ENCODE measurements at places on chromosomes 4 and X. TPM values are rescaled to one million over a fixed set of nuclear protein-coding genes. Genes with fewer than 3 reads are reported as not detected.
A peak's percentile ranks its signal among the peaks of the same experiment; 100 is the strongest.

The ODAM gene
- not detected for total RNA-seq

The RGN gene
- total RNA-seq = 0.20 TPM

The OPRPN gene
- total RNA-seq = not detected

The FGB gene
- 0.52 TPM for total RNA-seq

DNA sequence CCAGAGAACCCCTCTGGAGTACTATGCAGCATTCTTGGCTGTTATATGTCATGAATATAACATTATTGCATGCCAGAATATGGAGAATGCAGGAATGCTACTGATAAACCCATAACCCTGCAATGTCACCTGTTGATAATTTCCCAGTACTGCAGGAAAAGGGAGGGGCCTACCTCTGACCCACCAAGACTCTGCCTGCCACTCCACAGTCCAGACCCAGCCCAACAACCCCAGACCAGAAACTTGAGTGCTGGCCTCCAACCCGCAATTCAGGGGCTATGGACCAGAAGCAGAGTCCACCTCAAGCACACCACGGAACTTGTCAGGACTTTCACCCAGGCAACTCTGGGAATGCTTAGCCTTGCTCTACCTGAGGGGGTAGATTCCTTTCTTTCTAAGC is 92.9 kb upstream of the WDR44 start:
- no peak for ATAC-seq

- ATAC-seq = peak; percentile 80
Measured at GRCh38 chr4:13706120-13706519, 78.6 kb upstream of the BOD1L1 start.

GRCh38 chr4:127250577-127250976 is 382.2 kb upstream of the INTU start:
- no peak for ATAC-seq

GRCh38 chr4:17939054-17939453 is 82.5 kb downstream of the LCORL start:
- ATAC-seq = no peak

DNA sequence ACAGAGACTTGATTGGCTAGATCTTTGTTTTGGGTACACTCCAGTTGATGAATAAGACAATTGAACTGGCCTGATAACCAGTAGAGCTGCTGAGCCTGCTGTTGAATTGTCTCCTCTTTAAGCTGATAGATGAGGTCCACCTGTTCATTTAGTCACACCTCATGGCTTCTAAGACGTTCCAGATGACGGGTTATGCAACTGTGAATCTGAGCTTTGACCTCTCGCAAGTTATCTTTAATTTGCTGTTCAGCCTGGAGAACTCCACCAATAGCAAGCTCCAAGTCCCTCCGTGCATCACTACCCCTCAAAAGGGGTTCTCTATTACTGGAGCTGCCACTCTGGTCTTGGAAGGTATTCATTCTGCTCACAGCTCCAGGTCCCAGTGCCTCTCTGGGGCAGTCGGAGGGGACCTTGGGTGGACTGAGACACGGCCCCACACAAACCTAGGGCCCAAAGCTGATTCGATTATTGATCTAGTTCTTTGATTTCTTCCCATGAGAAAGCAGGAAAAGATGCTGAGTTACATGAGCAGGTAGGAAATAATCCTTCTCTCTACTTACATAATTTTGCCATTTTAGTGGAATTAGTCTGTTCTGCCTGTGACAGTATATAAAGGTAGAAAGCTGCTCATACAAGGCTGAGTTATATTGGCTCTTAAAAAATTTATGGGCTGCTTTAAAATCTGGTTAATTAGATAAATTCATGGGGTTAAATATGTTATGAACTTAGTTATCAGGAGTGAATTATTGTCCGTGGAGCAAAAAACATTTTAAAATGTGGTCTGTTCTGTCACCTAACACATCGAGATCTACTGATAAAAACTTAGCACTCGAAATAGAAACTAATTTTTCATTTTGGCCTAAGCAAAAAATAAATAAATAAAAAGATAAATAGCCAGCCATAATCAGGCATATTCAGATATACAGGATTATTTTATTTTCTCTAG is 6.8 kb downstream of the MMAA start:
- ATAC-seq = no peak

GRCh38 chr4:80265571-80266252 is 752 bp upstream of the FGF5 start:
- no peak for ATAC-seq

- no peak for ATAC-seq
Measured at GRCh38 chr4:140349816-140350215, 23.6 kb upstream of the SCOC start.

DNA sequence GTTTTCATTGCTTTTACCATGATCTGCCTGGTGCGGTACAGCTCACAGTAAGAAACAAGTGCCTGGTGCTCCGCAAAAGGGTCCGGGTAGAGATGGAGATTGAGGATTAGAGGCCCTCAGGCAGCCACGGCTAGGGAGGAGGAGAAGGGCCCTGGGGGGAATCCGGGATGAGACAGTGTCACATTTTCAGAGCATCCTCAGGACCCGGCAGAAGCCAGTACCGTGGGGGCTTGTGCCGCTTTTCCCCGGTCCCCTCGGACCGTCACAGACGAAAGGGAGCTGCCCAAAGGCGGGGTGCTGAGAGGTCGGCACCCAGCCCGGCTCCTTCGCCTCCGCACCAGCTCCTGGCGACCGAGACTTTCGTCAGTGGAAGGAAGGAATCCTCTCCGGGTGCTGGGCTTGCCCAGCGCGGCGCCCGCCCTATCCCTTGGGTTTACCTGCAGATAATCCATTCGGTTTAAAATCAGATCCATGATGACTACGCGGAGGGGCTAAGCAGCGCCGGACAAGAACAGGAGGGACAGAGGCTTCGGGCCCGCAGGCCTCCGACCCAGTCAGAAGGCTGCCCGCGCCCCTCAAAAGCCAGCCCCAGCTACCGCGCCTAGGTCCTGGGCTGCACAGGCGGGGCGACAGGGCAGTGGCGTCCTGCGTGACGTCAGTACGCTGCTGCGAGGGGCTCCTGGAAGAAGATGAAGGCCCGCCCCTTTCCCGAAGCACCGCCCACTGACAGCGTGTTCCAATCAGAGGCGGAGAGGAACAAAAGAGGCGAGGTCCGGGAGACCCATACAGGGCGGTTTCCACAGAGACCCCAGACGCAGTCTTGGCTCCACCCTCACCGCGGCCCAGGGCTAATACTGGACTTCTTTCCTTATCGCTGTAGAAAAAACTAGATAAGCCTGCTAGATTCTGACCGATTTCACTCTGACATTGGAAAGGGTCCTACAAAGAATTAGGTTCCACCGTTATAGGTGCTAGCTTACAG is at the start of gene BBS7:
Gene BBS7 (minus strand): TSS at position 634 of the 982 bp plus-strand sequence. CDS start 161 bp downstream, at position 473.
- ATAC-seq = peak; percentile 100

DNA sequence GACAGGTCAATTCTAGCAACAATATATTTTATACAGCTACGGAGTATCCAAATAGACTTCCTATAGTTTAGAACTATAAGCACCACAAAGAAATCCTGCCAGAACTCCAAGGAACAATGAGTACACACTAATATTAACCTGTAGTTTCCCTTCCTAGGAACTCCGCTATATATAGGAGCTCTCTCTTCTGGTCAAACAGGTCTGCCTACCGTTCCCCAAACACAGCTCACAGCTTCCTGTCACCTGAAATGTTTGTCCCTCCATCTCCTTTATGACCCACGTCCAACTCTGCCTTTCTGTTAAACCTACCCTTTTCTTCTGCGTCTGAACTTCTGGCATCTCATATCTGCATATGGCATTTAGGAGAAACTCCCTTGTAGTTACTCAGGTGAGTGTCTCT is 10.5 kb upstream of the GJB1 start:
- no peak for ATAC-seq

GRCh38 chrX:123223409-123223808 is 39.3 kb downstream of the GRIA3 start:
- no peak for ATAC-seq

DNA sequence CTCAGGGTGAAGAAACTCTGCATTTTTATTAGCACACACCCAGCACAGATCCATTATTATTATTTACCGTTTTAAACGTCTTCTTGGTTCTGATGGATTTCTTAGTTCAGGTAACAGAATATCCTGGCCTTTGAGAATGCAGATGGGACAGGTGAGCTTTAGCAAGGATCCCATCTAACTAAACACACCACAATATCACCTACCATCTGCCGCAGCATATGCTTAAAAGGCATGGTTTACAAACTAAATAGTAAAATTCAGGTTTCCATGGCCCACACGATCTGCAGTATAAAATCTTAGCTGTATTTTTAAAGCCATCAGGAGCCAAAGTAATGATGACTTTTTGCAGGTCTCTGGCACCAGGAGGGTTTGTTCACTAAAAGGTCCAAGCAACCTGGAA is 31.7 kb upstream of the GATB start:
- no peak for ATAC-seq

DNA sequence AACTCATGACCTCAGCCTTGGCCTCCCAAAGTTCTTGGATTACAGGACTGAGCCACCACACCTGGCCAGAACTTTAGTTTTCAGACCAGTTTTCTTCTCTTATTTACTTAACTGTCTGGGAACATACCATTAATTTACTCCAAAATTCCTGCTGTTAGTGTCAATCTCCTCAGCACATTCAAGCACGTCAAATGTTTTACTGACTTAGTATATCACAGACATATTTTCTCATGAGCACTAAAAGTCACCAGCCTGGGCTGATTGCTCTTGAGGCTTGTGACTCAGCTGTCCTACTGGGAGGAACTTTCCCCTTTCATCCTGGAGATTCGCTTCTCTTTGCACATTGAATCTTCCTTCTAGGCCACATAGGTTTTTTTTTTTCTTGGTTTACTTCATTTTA is 109.6 kb downstream of the PCDH18 start:
- ATAC-seq = no peak

DNA sequence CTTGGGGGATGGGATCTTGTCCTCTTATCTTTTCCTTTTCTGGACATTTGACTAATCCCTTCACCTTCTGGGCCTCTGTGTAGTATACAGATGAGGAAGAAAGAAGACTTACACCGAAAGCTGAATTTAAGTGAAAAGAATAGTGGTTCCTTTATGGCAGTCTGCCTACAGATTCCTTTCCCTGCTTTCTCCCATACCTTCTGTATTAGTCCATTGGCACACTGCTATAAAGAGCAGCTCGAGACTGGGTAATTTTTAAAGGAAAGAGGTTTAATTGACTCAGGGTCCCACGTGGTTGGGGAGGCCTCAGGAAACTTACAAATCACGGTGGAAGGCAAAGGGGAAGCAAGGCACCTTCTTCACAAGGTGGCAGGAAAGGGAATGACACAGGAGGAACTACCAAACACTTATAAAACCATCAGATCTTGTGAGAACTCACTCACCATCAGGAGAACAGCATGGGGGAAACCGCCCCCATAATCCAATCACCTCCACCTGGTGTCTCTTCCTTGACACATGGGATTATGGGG is 34.0 kb upstream of the CD38 start:
- no peak for ATAC-seq
